ENCODE measurements at places on chromosomes 1 and 21.

GRCh38 chr1:212089560-212090163, 54.1 kb downstream of the DTL start:
- no peak for DNase-seq

DNA sequence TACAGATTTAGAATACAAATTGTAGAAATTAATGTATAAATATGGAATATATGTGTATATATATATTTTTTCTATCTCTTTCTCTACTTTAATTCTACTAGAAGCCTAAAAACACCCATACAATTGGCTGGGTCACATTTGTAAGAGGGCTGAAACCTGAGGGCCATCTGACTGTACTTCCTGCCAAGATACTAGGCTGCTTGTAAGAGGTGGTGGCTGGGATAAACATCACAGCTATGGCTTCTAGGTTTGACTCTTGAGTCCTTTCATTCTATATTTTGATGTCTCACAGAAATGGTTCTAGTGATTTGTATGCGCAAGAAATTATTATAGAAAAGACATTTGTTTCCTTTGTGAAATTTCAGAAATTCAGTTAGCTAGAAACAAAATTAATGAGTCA, 1155.2 kb upstream of the B3GALT2 start:
- DNase-seq: no peak

- DNase-seq: no peak
These were observed 91.2 kb upstream of the SLC45A1 start for GRCh38 chr1:8226747-8227146.

GRCh38 chr1:229058111-229058561, 212.8 kb upstream of the RAB4A start:
- no peak for DNase-seq

- no peak for DNase-seq
These were observed 954.9 kb downstream of the ADGRL2 start for GRCh38 chr1:82755671-82756070.

GRCh38 chr1:72570815-72571214, 288.5 kb upstream of the NEGR1 start:
- DNase-seq: no peak

DNA sequence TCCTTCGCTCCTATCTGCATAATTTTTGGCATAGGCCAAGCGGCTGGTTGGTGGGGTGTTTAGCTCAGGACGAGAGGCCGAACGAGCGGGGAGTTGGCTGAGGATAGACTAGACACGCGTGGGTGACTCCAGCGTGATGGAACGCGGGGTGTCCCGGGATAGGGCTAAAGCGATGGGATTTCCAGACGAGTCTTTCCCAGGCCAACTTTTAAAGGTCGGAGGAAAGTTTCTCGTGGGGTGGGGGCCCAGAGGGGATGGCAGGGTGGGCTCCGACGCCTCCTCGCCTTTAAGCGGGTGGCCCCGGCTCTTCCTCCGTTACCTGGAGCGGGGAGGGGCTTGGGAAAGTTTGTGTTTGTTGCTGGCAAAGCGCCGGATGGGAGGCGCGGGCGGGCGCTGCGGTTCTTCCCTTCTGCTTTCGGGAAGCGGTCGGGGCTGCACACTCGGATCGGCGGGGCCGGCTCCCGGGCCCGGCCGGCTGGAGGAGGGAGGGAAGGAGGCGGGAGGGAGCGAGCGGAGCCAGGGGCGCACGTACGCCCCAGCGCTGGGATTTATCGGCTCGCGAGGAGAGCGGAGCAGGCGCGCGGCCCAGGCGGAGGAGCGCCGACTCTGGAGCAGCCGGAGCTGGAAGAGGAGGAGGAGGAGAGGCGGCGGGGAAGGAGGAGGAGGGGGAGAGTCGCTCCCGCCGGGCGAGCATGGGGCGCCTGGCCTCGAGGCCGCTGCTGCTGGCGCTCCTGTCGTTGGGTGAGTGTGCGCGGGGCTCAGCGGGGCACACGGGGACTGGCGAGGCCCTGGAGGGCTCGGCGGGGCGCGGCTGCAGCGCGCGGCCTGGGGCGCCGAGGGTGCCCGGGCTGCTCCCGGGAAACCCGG, at the start of gene PTGFRN:
Gene PTGFRN, plus strand, starts transcription at position 405 of the 867 bp plus-strand sequence. Its CDS starts 288 bp downstream, at position 693.
- peak; percentile 19 for DNase-seq

All from RCC 7860 (cell line).